ENCODE measurements at places on chromosomes 4 and X.

DNA sequence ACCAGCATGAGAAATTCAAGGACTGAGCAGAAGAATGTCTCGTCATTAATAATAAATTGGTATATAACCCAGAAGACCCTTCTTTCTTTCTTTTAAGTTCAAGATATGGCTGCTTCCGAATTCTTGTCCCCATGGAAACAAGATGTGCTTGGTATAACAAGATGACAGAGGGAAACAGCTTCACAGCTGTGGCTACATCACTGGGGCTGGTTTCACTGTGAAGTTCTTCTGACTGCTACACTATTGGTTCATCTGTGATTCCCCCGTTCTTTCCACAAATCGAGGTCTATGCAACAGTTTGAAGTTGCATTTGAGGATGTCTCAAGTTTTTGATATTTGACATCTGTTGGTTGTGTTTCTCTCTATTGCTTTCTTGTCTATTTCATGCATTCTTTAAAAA, 12.3 kb upstream of the DTHD1 start:
- no peak for DNase-seq

DNA sequence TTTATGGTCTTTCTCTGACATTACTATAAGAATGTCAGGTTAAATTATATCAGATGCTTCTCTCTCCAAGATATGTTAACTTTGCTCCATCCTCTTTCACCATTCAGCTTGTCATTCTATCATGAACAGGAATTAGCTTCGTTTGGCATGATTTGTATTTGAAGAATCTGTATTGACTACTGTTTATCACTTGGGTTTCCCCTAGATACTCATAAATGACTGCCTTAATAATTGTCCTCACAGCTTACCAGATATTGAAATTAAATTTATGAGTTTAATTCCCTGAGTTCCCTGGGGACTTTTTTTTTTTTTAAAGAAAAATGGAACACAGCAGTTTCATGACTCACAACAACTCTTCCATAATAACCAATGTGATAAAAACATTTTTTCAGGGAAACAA, 76.2 kb upstream of the EOLA2 start:
- DNase-seq = no peak

- no peak for DNase-seq
Measured at GRCh38 chr4:52102587-52102986, 51.5 kb downstream of the SPATA18 start.

DNA sequence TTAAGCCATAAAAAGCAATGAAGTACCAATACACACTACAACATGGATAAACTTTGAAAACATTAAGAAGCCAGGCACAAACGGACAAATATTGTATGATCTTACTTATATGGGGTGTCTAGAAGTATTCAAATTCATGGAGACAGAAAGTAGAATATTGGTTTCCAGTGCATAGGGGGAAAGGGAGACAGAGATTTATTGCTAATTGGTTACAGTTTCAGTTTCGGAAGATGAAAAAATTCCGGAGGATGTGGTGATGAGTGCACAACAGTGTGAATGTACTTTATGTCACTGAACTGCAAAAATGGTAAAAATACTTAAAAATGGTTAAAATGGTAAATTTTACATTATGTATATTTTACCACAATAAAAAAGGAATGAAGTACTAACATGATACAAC, 5.1 kb upstream of the PRDX4 start:
- DNase-seq = no peak

GRCh38 chr4:57865264-57865663, 755.1 kb upstream of the IGFBP7 start:
- DNase-seq = no peak

DNA sequence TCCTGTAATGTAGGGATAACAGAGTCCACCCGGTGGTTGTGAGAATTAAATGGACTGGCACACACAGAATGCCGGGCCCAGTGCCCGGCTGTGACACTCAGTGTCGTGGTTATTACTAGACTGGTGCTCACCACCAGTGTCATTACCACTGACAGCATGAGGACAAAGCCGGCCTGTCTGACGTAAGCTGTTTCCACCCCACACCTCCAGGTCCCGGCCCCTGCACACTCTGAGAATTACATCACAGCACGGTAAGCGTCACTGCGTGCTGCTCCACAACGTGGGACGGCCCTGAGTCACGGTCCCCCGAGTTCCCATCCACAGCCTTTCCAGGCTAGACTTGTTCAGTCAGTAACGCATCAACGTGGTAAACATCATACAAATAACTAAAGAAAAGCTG, 22.9 kb downstream of the FAT1 start:
- DNase-seq = no peak

GRCh38 chr4:186414390-186414789, 141.0 kb downstream of the MTNR1A start:
- no peak for DNase-seq
